ENCODE measurements at places on chromosomes 2 and 18. TPM values are rescaled to one million over a fixed set of nuclear protein-coding genes. Genes with fewer than 3 reads are reported as not detected.

Gene OSR1
- total RNA-seq, result not detected

Gene SMCHD1
- total RNA-seq, result 181 TPM

GRCh38 chr2:226495466-226496272 is 304.0 kb downstream of the IRS1 start:
- H3K27ac ChIP-seq, result no peak overlapping the region
- H3K4me1 ChIP-seq, result no peaks in the 10 kb centered on the region
- DNase-seq, result no peak
- no peak overlapping the region for H3K4me3 ChIP-seq

Gene SLC38A11
- not detected for total RNA-seq

Gene ZNF385B
- total RNA-seq, result not detected

Gene ATP6V1B1
- total RNA-seq, result not detected

DNA sequence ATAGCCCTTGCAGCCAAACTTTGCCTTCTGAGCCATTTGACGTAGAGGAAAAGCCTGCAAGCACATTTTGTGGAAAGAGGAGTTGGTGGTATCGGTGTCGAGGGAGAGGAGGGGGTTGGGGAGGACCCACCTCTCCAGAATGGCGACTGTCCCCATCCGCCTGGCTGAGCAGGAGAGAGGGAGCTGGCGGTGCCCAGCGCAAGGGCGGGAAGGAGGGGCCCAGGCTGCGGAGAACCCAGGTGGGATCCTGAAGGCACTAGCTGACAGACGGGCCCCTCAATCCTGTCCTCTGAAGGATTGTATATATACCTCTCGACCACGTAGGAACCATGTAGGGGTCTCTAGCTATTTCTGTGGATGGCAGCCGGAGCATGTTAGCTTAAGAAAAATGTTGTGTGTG is 200.3 kb downstream of the LOXHD1 start:
- no peaks in the 10 kb centered on the region for H3K36me3 ChIP-seq
- H3K27ac ChIP-seq, result no peak overlapping the region
- H3K4me1 ChIP-seq, result no peaks in the 10 kb centered on the region
- H3K27me3 ChIP-seq, result no peaks in the 10 kb centered on the region
- H3K4me3 ChIP-seq, result no peak overlapping the region

Gene MRPL33
- 27.3 TPM for total RNA-seq

Gene GALNT3
- total RNA-seq, result 3.5 TPM

Gene RTP5
- not detected for total RNA-seq

- no peak for DNase-seq
- no peaks in the 10 kb centered on the region for H3K36me3 ChIP-seq
- H3K4me1 ChIP-seq, result no peaks in the 10 kb centered on the region
- H3K4me3 ChIP-seq, result no peak overlapping the region
- H3K27ac ChIP-seq, result no peak overlapping the region
- H3K27me3 ChIP-seq, result no peaks in the 10 kb centered on the region
These were observed 61.2 kb downstream of the ACYP2 start for GRCh38 chr2:54176577-54176976.

- H3K36me3 ChIP-seq, result no peaks in the 10 kb centered on the region
- no peaks in the 10 kb centered on the region for H3K27me3 ChIP-seq
- no peak for DNase-seq
These were observed 222.5 kb upstream of the COPS8 start for GRCh38 chr2:236862961-236863728.

All from naive thymus-derived CD4-positive, alpha-beta T cell (primary cell).